ENCODE measurements at places on chromosomes 2 and 18. TPM values are rescaled to one million over a fixed set of nuclear protein-coding genes. Genes with fewer than 3 reads are reported as not detected.

DNA sequence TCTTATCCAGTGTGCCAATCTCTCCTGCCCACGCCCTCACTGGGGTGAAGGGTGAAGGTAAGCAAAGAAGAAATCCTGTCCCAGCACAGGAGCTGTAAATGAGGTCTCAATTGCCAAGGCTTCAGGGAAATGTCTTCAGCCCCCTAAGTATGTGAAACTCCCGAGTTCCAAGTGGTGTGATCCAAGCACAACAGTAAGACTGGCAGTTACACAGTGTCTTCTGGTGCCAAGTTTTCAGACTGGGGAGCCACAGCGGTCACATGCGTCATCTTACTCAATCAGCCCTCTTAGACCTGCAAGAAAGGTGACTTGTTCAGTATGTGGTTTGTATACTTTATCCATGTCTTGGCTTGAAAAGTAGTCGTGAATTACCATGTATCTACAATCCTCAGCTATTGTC lies 55.0 kb upstream of the SPRED2 start:
- no peak for DNase-seq

GRCh38 chr2:241922411-241922810 lies 52.9 kb downstream of the RTP5 start:
- DNase-seq, result no peak

DNA sequence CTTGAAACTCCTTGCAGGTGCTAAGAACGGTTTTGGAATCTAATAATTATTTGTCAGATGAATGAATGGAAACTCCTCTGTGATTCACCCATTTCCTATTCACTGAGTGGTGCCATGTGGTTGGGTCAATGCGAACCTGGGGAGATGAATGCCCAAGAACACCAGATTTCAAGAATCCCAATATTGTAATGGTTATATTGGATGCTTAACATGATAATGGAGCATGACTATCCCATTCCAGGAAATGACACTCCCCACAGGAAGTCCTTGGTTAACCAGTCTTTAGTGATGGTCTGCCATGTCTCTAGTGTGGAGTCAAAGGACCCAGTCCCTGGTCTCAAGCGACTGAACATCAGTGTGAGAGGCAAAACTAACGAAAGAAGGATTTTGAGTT lies 67.9 kb upstream of the ST3GAL5 start:
- no peak for DNase-seq

- no peak for DNase-seq
Observed at GRCh38 chr2:239370876-239371725, 29.7 kb downstream of the HDAC4 start.

- DNase-seq, result no peak
Observed at GRCh38 chr18:37639846-37640245, 74.2 kb upstream of the CELF4 start.

DNA sequence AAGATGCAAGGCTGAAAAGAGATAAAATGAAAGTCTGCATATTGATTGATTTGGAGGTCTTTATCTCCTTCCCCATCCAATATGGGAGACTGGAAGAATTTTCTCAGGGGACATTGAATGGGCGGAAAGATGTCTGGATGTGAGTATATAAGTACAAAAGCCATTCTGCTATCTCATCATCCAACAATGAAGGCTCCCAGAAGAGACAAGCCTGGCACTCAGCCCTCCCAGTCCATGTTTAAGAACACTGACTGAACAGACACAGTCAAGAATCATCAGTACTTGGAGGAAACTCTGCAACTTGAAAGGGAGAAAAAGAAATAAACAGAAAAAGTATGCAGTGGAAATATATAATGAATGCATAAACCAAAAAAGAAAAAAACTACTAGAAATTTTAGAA lies 80.9 kb downstream of the PTRHD1 start:
- DNase-seq, result no peak

- no peak for DNase-seq
Observed at GRCh38 chr2:233416706-233417105, 62.4 kb downstream of the DGKD start.

- peak; percentile 66 for DNase-seq
Observed at GRCh38 chr2:176126929-176127773, 2.4 kb upstream of the HOXD8 start.

DNA sequence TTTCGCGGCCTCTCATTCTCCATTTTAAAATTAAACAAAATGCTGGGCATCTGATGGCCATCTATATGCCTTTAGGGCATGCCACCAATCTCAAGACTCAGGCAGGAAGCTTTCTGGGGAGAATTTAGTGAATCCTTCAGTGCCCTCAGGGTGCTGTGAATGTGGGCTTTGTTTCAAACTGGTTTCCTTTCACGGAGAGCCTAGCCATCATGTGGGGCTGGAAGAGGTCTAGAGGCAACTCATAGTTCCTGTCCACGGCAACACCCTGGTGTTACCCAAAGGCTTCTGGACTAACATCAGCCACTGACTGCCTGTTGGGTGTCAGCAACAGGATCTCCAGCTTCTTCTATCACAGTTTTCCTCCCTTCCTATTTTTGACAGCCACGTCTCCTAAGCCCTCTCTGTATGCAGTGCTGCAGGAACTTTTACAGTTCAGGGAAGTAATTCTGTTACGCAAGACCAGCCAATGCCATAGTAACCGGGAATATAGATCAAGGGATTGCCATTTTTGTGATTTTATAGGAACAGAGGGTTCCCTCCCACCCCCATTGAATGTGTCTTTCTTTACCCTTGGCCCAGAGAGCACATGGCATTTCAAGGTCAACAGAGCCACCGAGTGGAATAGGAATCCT lies 7.9 kb upstream of the WDR33 start:
- no peak for DNase-seq

DNA sequence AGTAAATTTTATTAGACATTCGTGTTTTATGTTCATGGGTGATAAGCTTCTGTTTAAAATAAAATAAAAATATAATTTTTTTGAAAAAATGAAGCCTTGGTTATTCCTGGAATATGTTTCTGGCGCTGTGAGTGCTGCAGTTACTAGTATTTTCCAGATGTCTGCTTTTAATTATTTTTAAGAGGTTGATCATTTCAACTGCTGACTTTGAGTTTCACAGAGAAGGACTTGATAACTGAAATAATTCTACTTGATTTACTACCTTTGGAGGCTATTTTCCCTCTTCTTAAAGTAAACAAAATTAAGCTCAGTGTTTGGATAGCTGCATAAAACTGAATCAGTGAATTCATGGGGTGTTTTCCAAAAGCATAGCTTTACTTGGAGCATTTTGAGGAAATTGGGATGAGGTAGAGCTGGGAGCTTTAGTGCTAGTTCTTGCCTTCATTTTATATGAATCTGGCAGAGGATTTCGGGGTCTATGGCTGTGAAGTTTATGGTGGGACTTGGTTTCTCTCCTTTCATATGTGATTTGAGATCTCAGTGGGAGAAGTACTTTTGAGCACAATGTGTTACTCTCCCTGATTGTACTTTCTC lies 666.5 kb downstream of the DCDC2C start:
- no peak for DNase-seq

- DNase-seq, result no peak
Observed at GRCh38 chr2:175187378-175187777, 5.9 kb upstream of the ATP5MC3 start.

DNA sequence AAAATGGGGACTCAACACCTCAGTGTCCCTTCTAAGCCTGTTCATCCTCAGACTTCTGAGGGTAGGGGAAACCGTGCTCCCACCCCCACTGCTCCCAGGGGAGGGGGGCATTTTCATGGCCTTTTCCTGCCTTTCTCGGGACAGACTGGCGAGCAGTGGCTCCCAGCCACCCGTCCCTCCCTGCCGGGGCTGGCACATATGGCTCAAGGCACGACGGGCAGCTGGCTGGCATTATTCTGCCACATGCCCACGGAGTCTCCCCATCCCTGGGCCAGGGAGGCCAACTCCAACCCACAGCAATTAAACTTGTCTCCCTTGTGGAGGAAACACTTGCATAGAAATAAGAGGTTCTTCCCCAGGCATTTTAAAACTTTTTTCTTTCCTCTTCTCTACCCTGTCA lies 148.5 kb upstream of the CBLN2 start:
- no peak for DNase-seq

DNA sequence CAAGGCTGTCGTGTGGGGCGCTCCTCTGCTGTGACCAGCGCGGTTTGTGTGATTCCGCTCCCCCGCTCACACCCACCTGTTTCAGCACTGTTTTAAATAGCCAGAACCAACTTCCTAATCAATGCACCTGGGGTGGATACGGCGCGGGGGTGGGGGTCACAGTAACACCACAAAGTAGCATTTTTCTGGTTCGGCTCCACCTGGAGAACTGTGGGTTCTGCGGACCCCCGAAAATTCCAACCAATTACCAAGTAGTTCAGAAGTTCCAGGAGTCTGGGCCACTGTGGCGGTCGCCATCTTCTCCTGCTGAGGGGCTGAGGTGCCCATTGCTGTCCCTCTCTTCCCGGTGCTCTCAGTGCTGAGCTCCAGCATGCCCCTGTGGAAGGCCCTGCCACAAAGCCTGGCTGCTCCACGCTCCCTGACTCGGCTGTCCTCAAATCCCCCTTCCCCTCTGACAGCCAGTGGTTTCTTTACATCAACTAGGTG lies 79.4 kb downstream of the GFPT1 start:
- DNase-seq, result no peak

- no peak for DNase-seq
Observed at GRCh38 chr2:42755191-42755880, 8.6 kb downstream of the OXER1 start.

GRCh38 chr2:1758171-1758570 lies 13.9 kb upstream of the PXDN start:
- no peak for DNase-seq

IL1R1 gene
- polyA plus RNA-seq, result not detected

PROC gene
- polyA plus RNA-seq, result not detected

TGFA gene
- polyA plus RNA-seq, result 0.76 TPM

TMEM163 gene
- polyA plus RNA-seq, result 0.24 TPM

PPP1R1C gene
- polyA plus RNA-seq, result not detected

IL36RN gene
- polyA plus RNA-seq, result not detected

COX7A2L gene
- polyA plus RNA-seq, result 174 TPM

DSG3 gene
- not detected for polyA plus RNA-seq

CDH19 gene
- not detected for polyA plus RNA-seq

Measured in naive thymus-derived CD8-positive, alpha-beta T cell (primary cell).